ENCODE measurements at places on chromosomes 11 and 22.

DNA sequence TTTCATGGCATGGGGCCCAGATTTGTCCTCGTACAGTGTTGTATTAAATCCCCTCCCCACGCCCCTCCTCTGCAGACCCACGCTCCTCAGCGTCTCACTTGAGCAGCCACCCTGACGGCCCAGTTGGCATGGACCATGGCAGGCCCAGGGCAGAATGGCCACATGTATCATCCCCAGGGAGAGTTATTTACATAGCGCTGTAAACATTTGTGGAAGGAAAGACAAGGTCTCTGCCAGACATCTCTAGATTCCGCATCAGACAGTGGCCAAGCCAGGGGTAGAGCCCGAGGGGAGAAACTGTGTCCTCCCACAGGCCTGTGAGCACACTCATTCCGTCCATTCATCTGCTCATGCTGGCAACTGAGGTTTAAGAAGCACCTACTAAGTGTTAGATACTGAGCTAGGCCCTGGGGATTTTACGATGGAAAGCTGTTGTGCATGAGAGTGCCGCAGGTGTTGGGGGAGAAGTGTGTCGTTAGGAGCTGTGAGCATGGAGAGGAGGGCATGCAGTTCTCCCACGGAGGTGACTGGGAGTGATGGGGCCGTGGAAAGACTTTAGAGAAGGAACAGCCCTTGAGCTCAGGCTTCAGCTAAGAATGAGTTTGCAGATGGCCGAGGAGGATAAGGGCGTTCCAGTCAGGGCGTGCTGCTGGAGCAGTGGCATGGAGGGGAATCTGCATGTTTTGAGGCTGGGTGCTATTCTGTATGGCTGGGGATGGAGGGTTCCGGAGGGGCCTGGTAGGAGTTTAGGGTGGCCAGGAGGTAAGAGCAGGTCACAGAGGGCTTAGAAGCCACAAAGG is 94.9 kb downstream of the GRIK4 start:
- DNase-seq = no peak

DNA sequence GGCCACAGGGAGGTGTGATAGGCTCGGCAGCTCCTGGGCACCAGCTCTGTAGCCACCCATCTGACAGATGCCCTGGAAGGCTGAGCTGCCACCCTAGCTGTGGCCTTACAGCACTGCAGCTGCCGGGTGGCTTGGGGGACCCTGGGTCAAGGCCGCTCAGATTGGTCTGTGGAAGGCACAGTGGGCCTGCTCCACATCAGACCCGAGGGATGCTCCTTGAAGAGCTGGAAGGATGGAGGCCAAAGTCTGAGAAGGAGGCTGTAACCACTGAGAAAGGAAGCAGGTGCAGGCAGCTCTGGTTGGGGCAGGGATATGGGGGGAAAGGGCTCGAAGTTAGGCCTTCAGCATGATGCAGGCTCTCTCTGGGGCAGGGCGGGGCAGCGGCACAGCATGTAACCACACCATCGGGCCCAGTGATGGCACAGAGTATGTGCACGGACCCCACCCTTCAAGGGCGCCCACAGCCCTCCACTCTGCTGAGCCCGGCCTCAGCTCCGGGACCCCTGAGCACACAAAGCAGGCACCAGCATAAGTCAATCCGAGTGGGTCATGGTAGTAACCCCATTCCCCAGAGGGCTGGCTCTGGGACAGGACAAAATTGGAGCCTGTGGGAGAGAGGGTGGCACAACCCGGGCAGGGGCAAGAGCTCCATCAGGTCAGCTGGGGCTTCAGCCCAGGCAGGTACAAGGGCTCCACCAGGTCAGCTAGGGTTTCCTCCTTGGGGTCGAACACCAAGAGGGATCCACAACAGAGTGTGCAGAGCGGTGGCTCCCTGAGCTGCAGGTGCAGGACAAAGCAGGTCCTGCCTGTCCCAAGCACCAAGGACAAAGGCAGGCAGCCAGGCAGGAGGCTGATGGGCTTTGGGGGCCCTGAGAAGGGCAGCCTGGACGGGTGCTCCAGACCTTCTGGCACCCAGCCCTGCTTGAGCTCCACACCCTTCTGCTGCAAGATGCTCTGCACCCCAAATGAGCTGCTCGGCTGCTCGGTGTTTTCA is 1511.1 kb downstream of the BRD1 start:
- DNase-seq = no peak

GRCh38 chr11:35146711-35147110 is 7.7 kb downstream of the CD44 start:
- no peak for DNase-seq

GRCh38 chr22:24972369-24972768 is 19.9 kb downstream of the KIAA1671 start:
- no peak for DNase-seq

DNA sequence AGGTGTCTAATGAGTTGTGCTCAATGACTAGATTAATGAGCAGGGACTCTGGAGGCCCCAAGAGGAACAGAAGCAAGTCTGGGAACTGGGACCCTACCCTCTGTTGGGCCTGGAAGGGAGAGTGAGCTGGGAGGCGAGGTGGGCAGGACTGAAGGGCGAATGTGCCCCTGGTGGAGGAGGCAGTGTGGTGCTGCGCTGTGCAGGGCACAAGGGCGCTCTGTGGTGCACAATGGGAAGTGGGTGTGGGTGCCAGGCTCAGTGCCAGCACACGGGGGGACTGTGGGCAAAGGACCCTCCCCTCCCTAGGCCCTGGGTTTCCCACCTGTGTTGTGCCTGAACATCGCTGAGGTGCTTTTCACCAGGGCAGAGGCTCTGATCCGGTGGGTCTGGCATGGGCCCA is 57.5 kb upstream of the TTLL12 start:
- no peak for DNase-seq

- no peak for DNase-seq
These were observed 39.1 kb upstream of the SLC35C1 start for GRCh38 chr11:45765836-45766235.

GRCh38 chr11:75481922-75482606 is 43.7 kb downstream of the GDPD5 start:
- DNase-seq = no peak

GRCh38 chr11:42960521-42961088 is 351.2 kb upstream of the API5 start:
- DNase-seq = no peak

GRCh38 chr11:122287401-122287800 is 171.4 kb upstream of the BLID start:
- no peak for DNase-seq

GRCh38 chr11:134038897-134039470 is 29.9 kb upstream of the JAM3 start:
- DNase-seq = no peak

DNA sequence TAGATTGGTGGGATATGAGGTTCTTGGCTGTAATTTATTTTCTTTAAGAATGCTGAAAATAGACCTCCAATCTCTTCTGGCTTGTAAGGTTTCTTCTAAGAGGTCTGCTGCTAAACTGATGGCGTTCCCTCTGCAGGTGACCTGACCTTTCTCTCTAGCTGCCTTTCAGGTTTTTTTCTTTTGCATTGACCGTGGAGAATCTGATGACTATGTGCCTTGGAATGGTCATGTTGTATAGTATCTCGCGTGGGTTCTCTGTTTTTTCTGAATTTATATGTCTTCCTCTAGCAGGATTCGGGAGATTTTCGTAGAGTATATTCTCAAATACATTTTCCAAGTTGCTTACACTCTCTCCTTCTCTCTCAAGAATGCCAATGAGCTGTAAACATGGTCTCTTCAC is 122.2 kb downstream of the DDX10 start:
- no peak for DNase-seq

DNA sequence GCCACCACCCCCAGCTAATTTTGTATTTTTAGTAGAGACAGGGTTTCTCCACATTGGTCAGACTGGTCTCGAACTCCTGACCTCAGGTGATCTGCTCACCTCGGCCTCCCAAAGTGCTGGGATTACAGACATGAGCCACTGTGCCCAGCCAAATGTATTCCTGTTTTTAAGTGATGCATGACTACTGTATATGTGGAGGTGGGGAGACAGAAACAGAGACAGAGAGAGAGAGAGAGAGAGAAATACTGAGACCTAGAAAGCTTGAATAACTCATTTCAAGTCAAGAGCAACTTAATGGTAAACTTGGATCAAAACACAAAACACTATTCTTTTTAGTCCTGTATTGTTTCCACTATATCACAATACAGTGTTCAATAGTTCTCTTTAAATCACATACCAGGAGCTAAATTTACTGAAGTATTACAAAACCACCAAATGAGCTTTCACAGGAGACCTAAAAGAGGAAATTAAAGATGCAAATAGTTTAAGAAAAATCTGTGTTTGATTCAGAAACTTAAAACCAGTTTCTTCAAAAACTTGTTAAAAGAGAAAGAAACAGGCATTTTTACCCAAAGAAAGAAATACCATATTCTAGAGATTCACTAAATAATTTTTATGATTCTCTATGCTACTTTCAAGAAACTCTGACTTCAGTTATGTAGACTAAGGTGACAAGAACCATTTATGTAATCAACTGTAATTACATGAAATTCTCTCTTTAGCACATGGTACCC is 188.7 kb downstream of the ETS1 start:
- DNase-seq = no peak

GRCh38 chr11:46948378-46949131 is 12.0 kb downstream of the CSTPP1 start:
- no peak for DNase-seq

DNA sequence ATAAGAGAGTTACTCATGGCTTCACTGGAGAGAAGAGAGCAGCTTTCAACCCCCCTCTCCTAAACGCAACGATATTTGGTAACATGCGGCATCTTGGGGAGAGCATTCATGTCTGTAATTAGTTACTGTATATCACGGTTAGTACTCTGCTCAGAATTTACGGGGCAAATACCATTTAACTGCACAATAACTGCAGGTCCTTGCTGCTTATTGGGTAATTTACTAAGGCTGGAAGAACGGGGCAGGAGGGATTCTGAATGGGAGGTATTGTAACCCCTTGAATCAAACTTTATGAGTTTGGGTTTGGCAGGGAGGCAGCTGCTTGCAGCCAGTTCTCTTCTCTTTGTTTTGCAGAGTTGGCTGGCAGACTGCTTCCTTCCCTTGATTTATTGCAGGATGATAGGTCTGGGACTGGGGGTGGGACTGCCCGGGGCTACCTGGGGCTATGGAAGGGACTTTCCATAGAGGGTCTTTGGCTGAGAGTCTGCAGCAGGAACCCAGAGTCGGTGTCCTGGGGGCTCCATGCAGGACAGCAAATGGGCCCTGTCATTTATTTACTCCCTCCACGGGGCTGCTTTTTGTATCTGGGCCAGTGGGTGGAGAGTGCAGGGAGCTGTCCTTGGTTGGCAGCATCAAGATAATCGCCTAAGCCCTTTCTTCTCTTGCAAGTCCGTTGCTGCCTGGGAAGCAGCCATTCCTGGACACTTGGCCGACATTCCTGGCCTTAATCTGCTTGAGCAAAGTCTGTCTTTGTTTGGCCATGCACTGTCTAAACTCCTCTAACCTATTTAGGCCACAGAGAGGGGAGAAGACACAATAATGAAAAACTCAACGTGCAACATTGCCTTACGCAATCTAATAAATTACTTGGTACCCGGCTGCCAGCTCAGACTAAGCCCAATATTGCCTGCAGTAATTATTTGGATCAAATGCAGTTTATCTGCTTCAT is 188.9 kb downstream of the ST3GAL4 start:
- no peak for DNase-seq

DNA sequence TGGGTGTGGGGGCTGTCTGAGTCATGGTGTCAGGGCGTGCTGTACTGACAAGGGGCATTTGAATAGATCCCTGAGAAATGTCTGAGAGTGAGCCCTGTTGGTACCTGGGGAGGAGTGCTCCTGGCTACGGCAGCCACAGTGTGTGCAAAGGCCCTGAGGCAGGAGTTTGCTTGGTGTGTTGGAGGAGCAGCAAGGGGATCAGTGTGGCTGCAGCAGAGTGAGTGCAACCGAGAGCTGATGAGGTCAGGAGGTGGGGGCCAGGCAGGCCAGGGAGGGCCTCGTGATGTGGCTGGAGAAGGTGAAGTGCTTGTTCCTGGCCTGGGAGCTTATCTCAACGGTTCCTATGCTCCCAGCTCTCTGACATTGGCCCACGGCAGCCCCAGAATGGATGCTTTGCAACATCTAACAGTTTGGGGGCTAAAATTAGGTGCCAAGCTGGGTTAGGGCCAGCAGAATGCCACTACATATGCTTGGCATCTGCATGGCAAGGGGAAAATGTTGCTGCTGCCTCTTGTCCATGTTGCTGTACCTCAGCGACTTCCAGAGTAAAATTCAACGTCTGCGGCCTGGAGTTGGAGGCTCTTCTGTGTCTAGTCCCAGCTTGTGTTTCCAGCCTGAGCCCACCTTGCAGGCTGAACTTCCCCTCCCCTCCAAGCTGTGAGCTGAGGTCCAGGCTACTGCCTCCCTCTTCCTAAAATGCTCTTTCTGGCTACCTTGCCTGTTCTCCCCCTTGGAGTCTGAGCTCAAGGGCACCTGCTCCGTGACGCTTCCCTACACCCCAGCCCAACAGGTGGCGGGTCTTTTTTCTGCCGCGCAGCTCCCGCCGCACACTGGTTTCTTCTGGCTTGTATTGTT is 48.2 kb upstream of the MYEOV start:
- DNase-seq = no peak

- DNase-seq = no peak
These were observed 54.9 kb downstream of the NTM start for GRCh38 chr11:131425285-131425684.

DNA sequence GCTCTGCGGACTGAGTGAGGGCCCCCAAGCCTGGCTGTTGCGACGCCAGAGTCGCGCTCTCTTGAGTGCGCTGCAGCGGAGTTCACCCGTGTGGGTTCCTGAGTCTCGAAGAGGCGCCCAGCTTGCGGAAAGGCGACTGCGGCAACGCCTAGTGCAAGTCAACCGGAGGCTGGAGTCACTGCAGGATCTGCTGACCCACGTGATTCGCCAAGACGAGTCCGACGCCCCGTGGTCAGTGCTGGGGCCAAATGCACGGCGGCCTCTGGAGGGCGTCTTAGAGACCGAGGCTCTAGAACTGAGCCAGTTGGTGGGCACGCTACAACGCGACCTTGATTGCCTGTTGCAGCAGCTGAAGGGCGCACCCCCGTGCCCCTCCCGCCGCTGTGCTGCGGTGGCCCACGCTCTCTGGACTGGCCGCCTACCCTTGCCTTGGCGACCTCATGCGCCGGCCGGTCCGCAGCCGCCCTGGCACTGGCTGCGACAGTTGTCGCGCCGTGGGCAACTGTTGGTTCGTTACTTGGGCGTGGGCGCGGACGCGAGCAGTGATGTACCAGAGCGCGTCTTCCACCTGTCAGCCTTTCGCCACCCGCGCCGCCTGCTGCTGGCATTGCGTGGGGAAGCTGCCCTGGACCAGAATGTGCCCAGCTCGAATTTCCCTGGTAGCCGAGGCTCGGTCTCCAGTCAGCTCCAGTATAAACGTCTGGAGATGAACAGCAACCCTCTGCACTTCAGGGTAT is 32.6 kb downstream of the RRP8 start:
- DNase-seq = no peak

GRCh38 chr11:18145025-18145424 is 12.7 kb downstream of the MRGPRX3 start:
- DNase-seq = no peak

Data from fibroblast of skin of left biceps (primary cell).